ENCODE measurements at places on chromosomes 12 and 14.

DNA sequence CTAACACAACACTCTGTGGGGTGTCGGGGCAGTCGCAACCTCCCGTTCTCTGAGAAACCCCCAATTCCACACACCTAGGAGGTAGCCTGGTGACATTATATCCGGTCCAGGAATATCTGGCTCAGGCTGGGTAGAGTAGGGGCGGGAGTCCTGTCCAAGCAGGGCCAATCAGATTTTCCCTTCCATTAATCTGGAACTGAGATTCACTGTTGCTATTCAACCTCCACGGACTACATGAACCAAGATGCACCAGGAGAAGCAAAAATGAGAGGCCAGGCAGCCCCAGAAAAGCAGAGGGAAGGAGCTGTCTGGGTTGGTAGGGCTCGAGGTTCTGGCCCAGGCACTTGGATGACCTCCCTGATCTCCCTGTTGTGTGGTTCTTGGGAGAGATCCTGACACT is 51.0 kb downstream of the NINJ2 start:
- no peak for DNase-seq

DNA sequence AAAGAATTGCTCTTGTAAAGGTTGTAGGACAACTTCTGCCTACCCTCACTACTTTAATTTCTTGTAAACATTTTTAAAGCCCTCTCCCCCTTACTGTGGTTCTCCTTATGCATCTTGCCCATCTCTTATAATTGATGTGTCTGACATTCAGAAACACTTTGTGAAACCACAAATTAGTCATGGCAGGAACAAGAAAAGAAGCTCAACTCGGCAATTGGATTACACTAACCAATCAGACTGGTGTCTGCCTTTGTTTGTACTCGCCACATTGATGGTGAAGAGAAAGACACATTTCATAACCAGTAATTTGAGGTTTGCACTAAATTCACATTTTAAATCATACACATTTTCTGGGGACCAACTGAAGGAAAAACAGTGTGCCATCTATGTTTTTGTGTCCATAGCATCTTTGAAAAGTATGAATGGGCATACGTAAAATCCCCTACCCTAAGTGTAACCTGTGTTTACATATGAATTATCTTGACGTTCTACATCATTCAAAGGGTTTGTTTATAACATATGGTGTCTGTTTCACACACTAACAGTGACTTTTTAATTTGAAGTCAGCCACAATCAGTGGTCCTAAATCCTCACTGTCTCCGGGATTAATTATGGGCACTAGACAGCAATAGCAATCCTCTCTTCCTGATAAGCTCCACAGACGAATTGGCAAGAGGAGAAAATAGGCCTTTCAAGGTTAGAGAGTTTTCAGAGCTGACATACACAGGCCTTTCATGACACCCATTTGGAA is 49.9 kb downstream of the OTX2 start:
- no peak for DNase-seq

GRCh38 chr12:91110311-91110924 is 876 bp downstream of the LUM start:
- no peak for DNase-seq

DNA sequence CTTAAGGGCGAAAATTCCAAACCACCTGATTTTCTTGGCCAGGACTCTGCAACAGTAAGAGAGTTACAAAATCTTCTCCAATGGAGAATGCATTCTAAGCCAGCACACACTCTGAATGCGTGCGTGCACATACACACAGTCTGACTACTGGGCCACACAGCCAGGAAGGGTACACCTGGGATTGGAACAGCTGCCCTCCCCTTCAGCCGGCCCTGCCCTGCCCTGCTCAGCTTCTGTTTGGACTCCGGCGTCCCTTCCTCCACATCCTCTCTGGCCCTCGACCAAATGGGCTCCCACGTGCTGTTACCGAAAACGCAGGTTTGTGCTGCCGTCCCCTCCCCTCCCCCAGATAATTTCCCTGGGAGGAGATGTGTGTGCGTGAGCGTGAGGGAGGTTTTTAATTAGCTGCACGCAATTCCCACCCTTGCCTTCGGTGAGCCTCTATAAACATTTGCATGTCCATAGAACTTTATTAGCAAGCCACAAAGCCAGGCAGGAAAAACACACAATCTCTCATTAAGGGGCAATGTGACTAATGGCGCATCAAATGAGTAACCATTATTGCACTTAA is 43.0 kb downstream of the CCNK start:
- DNase-seq = peak; percentile 53

DNA sequence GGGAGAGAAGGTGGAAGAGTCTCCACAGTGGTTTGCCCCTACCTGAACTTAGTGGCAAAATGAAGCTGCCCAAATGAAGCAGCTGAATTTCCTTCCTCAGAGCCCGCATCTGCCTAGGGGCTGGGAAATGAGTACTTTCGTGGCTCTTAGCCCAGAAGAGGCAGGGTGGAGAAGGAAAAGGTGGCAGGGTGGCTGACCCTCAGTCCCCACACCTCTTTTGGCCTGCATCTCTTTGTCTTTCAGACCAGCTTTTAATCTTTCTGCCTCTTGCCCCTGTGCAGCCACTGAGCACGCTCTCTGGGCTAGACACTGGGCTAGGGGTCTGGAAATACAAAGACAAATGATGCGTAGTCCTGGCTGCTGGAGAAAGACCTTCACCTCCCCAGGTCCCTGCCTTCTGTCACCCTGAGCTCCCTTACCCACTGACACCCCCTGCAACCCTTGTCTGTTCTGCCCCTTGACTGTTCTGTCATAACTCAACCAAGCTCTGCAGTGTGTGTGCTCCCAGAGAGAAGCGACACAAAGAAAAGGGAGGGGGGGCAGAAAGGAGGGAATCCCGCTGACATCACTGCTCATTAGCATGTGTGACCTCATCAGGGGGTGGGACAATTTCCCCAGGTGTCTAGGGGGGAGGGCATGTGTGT is 371 bp upstream of the REM2 start:
- peak; percentile 42 for DNase-seq

- no peak for DNase-seq
These were observed 1.0 kb downstream of the PGF start for GRCh38 chr14:74954232-74954946.
